GM18507 (cell line): ENCODE measurements at places on chromosomes 11 and 22.

- no peak for DNase-seq
Measured at GRCh38 chr22:33728847-33729246, 191.4 kb downstream of the LARGE1 start.

DNA sequence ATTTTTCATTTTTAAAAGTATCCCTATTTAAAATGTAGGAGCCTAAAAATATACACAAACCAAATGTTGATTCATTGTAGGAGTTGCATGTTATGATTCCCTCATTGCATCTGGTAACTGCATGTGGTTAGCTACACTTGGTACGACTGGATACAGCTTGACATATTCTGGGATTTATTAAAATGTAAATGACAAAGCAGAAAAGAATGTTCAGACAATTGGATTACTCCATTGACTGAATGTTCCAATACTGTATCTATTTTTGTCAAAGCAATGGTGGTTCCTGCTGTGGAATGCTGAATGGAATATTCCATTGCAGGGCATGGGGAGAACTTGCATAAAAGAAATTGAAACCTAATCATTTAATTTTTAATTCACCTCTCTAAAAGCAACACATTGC is 30.8 kb downstream of the BLID start:
- DNase-seq = no peak

DNA sequence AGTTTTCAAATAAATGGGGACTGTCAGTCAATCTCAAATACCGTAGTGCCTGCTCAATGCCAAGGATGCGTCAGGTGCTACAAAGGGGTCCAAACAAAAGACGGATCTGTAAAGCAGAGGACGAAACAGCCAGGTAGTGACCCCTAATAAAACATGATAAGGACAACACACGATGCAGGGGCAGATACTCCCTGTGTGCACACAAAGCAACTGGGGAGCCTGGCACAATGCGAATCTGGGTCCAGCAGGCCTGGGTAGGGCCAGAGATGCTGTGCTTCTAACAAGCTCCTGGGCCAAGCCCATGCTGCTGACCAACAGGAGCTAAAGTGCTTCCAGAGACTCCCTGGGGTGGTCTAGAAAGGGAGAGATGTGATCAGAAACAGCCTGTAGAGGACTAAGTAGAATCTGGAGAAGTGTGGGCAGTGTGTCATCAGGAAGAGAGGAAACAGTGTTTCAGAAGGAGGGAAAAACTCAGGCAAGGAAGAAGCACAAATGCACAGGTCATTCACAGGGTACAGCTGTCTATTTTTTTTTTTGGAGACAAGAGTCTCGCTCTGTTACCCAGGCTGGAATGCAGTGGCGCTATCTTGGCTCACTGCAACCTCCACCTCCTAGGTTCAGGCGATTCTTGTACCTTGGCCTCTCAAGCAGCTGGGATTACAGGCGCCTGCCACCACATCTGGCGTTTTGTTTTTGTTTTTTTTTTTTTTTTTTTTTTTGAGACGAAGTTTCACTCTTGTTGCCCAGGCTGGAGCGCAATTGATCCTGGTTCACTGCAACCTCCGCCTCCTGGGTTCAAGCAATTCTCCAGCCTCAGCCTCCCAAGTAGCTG is 74.5 kb downstream of the MICAL3 start:
- no peak for DNase-seq

DNA sequence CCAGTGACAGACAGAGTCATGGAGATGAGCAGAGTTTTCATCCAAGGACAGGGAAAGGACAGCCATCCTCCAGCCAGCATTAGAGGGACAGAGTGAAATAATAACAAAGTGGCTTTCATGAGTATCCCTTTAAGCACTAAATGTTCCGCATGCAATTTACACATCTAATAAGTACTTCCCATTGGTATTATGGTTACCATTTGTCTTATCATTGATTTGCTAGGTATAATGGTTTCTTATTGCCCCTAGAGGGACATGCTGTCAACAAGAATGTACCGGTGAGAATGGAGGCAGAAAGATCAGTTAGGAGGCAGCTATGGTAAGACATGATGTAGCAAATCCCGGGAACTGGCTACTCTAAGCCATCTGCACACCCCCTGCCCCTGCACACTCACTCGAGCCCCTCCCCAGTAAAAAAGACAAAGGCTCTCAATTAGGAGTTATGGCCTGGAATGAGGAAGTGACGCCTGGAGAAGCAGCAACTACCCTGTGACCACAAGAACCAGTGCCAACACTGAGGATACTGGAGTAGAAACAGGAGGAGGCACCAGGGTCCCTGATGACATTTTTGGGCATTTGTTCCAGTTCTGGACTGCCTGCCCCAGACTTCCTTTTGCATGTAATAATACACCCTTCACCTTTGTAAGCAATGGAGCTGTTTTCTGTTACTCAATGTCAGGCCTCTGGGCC is 30.2 kb upstream of the HMGXB4 start:
- no peak for DNase-seq

- DNase-seq = no peak
Measured at GRCh38 chr11:82082976-82083375, 650.7 kb downstream of the FAM181B start.

GRCh38 chr22:30668386-30668710 is 673 bp upstream of the DUSP18 start:
- DNase-seq = no peak

GRCh38 chr11:82239498-82239897 is 494.2 kb downstream of the FAM181B start:
- no peak for DNase-seq

GRCh38 chr11:107849790-107850189 is 8.8 kb downstream of the SLC35F2 start:
- DNase-seq = no peak

DNA sequence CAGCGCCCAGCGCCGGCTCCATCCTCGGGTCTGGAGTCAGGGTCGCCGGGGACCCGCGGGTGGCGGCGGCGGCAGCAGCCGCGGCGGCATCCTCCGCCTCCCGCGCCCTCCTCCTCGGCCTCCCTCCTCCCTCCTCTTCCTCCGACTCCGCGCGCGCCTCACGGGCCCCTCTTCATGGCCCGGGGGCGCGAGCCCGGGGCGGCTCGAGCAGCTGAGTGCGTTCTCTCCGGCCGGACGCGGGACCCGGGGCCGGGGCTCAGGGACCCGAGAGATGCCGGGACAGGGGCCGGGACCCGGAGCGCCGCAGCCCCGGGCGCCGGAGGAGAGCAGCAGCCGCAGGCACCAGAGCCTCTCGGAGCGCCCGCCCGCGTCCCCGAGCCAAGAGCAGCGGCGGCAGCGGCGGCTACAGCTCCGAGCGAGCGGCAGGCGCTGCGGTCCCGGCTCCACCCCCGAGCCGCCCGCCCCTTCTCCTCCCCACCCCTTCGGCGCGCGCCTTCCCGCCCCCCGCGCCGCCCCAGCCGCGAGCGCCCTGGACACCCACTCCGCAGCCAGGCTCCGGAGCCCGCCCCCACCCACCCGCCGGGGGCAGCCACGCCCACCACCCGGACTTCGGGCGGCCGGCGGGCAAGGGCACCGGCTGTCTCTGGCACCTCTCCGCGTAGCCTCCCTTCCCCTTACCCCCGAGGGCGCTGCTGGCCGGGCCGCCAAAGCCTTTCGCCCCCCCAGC is at the start of gene CHST1:
Gene CHST1 (minus strand): TSS at position 417 of the 727 bp plus-strand sequence. CDS start 14,699 bp downstream, outside the sequence.
- DNase-seq = no peak

GRCh38 chr22:17950651-17951214 is 73.6 kb downstream of the MICAL3 start:
- no peak for DNase-seq

DNA sequence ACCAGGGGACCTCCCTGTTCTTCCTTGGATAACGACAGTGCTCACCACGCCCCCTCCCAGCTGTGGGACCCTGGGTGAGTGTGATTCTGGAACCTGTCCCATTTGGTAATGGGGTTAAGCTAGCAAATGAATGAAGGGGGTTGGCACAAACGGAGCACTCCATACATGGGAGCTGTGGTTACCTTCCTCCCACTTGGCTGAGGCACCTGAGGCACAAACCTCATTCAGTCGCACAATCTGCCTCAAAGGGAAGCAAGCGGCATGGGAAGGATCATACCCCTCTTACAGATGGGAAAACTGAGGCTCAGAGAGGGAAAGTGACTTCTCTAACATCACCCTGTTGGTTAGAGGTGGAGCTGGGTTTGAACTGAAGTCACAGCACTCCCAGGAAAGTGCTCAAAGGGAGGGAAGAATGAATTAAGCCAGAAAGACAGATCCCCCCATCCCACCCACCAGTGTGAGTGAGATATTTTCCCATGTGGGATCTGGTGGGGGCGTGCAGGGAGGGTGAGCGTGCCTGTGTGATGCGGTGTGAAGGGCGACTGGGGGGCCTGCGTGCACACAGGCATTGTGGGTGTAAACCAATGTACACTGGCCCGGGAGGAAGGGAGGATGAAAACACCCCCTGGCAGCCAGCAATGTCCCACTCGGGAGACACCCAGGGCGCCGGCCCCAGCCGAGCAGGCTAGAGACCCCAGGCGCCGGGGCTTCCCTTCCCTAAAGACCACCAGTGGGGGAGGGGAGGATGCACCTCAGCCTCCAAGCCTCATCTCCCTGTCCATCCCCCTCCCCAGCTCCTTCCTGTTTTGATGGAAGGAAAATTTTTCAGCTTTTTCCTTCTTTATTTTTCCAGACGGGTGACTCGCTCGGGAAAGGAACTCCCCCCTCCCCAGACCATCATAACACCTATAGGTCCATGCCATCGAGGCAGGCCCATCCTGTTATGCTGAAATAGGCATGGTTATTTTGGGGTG is 8.0 kb upstream of the PDGFB start:
- DNase-seq = no peak

- no peak for DNase-seq
Measured at GRCh38 chr22:50660306-50660705, 12.3 kb upstream of the SHANK3 start.

GRCh38 chr11:126522152-126522551 is 166.7 kb downstream of the ST3GAL4 start:
- no peak for DNase-seq

DNA sequence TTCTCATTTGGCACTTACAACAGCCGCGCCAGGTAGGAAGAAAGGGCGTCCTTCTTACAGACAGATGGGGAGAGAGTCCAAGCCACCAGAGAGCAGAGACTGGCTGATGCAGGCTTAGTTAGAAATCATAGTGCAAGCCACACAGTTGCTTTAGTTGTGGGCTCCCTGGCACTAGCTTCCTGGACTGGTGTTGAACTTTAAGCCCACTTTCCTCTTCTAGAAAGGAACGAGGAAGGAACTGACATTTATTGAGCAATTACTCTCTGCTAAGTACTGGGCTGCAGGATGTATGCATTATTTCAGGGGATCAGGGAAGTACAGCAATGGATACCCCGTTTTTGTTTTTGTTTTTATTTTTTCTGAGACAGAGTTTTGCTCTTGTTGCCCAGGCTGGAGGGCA is 3.0 kb downstream of the BACE1 start:
- no peak for DNase-seq

DNA sequence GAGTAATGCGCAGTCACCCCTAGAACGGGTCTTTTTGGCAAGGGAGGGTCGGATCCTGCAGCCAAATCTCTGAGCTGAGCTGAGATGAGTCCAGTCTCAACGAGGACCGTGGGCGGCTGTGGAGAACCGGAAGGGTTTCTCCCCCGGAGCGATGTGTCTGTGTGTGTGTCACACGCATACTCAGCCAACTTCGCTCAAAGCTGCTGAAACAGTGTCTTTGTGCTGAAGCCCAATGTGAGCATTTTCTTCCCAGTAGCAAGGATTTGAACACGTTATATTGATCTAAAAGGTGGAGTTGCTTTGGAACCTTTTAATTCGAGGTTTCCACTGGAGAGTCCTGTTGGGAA is 1.4 kb upstream of the CELSR1 start:
- no peak for DNase-seq

- DNase-seq = no peak
Measured at GRCh38 chr22:25104367-25104766, 95.3 kb upstream of the CRYBB3 start.

DNA sequence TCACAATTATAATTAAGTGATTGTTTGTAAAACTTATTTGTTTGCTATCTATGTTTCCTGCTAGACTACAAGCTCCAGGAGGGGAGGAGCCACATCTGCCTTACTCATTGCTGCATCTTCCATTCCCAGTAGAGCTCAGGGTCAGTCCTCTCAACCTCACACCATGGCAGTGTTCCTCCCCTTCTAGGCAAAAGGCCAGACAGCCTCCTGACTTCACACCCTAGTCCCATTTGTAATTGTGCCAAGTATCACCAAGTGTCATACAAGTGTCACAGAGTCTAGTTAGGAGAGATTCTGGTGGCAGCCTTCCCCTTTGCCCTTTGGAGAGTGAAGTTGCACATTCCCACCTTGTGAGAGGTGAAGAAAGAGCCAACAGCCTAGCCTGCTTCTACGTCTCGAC is 490.4 kb downstream of the INSC start:
- DNase-seq = no peak

DNA sequence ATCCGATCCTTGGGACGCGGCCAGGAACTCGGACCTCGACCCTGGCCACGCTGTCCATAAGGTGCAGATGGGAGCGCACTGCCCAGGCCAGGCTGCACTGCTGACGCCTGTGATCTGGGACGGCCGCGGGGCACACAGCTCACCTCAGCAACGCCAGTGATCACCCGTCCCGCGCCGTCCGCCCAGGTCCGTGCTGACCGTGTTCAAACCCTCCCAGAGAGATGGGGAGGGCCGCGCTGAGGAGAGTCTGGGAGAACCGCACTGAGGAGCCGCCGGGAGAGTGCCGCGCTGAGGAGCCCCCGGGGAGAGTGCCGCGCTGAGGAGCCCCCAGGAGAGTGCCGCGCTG is 636 bp downstream of the KCNQ1OT1 start:
- DNase-seq = no peak

GRCh38 chr11:35629511-35629910 is 11.3 kb downstream of the FJX1 start:
- DNase-seq = no peak

GRCh38 chr22:23088199-23088604 is 17.9 kb downstream of the GNAZ start:
- no peak for DNase-seq

DNA sequence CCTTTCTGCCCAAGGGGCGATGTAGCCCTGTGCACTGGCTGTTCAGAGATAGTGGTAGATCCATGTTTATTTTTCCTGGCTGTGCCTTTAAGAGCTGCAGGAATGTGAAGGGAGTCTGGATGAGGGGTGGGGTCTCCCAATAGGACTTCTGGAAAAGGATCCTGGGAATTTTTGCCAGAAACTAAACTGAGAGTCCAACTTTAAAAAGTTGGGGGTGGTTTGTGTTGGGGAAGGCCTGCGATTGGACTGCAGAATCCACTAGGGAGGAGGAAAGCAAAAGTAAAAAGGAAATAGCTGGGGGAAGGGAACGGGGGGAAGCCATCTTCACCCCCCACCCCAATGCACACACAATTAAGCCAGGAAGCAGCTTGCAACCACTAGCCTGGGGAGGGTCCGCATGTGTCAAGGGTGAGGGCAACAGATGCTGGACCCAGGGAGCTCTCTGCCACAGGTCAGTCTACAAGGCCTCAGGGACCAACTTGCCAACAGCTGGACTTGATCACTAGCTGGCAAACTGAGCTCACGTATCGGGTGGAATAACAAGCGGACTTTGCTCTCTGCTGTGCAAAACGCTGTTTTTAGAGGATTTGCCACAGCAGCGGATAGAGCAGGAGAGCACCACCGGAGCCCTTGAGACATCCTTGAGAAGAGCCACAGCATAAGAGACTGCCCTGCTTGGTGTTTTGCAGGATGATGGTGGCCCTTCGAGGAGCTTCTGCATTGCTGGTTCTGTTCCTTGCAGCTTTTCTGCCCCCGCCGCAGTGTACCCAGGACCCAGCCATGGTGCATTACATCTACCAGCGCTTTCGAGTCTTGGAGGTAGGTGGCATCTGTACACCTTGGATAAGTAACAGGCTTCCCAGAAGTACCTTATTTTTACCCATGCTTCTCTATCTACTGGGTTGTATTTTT is at the start of gene OLFML1:
Gene OLFML1 (plus strand): TSS at position 321 of the 912 bp plus-strand sequence. CDS start 370 bp downstream, at position 691.
- DNase-seq = no peak

- no peak for DNase-seq
Measured at GRCh38 chr11:100810146-100810545, 123.1 kb downstream of the ARHGAP42 start.

GRCh38 chr22:40273319-40273718 is 73.0 kb upstream of the ADSL start:
- no peak for DNase-seq
